ENCODE measurements at places on chromosomes 2 and 18.

DNA sequence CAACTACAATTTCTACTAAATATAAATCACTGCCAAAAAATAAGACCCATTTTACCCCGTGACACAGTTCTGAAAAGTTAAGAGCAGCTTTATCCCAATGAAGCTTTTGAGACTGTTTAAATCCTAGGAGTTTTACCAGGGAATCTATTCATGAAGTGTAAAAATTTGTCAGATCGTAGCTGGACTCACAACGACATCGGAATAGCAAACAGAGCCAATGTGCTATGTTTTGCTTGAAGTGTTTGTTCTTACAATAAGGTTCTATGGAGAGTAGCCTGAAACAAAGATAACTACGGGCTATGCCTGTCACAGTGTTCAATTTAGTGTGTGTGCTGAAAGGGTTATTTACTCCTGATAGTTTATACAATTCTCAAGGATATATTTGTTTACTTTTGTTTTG is 78.5 kb upstream of the L3MBTL4 start:
- no peak for DNase-seq

DNA sequence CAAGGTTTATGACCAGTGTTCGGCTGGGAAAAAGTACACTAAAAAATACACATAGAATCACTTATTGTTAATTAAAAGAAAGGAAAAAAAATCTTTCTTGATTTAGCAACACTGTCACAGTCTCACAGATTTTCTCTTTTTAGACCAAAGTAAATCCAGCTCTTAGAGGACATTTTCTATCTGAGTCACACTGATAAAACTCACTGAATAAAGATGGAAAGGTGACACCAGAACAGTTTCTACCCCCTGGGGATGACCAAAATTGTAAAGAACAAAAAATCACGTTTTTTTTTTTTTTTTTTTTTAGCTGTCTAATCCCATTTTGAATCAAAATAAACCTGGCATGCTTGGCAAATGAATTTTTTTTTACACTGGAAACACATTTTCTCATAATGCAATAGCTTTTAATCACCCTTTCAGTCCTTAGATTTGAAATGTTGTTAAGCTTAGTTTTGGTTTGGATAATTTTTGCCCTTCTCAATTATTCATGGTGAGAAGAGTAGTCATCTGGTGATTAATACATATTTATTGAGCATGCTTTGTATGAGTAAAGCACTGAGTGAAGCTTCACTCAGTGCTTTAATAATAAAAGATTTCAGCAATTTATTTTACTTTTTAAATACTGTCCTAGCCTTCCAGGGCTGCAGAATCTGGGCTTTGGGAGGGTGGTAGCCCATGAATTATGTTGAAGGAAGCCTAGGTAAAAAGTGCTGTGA is 886.3 kb downstream of the SLC4A3 start:
- no peak for DNase-seq

- no peak for DNase-seq
These were observed 65.0 kb upstream of the NYAP2 start for GRCh38 chr2:225334514-225334913.

- DNase-seq = no peak
These were observed 40.3 kb downstream of the RBMS1 start for GRCh38 chr2:160453111-160453820.

DNA sequence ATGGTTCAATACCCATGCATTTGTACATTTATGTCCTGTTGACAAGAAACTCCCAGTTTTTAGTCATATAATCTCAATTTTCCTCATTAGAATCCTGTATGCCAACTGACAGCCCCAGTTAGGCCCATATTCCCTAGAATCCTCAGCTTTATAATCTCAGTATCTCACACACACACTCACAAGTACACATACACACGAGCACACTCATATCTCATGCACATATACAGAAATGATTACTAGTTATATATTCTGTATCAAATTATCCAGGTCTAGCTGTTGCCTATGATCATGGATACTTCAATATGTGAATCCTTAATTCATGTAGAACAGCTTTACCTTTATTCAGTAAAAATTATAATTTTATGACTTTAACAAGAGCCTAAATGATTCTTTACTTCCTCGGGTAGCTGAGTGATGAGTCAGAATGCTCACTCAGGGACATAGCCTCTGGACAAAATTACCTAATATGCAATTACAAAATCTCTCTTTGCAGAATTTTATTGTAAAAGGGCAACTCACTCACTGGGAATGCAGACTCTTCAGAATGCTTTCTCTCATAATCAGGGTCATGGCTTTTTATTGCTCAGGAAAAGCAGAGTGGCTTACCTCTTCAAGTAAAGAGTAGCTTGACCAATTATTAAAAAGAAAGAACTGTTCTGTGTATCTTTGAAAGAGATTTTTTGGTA is 193.6 kb upstream of the PIK3C3 start:
- DNase-seq = no peak

GRCh38 chr18:62877411-62878221 is 162.3 kb downstream of the PHLPP1 start:
- DNase-seq = no peak

DNA sequence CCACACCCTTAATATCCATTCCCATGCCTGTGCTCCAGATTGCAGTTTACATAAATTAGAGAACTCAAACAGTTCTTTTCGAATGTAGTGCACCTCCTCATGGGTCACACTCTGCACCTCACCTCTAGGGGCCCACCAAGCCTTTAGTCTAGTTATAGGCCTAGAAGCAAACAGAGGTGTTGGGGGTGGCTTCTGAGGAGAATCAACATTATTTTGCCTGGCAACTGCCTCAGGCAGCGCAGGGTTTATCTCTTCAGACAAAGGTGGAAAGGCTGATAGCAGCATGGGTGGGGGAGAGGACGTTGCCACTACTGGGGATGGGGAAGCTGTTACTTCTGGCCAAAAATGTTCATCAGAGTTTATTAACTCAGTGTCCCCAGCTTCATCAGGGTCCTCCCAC is 5.0 kb upstream of the GYPC start:
- DNase-seq = no peak

DNA sequence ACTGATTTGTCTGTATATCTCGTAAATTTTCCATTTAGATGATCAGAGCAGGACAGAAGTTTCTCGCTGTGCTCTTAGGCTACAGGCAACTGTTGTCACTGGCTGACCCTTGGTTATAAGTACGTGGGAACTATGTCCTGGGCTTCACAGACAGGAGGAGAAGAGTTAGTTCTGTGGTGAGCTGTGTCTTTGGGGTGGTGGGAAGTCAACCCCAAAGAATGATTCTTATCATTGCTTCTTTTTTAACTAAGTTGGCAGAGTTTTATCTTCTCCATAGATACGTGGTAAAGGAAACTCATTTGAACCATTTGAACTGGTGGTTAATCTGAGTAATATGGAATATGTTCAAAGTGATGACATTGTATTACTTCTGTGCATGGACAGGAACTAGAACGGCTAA is 230.6 kb upstream of the EPAS1 start:
- no peak for DNase-seq

DNA sequence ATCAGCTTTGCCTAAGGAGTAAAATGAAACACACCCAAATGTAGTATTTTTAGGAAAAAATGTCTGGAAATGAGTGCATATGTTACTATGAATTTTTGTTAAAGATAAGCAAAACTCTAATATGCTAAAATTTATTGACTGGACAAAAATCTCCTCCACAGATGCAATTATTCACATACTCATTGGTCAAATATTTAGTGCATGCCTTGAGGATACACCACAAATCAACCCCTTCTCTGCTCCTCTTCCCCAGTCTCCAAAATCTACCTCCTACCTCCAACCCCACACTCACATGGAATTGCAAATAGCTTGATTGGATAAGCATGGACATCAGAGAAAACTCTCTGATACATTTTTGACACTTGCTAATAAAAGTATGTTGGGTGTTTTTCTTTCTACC is 95.6 kb upstream of the CDC42EP3 start:
- DNase-seq = no peak

DNA sequence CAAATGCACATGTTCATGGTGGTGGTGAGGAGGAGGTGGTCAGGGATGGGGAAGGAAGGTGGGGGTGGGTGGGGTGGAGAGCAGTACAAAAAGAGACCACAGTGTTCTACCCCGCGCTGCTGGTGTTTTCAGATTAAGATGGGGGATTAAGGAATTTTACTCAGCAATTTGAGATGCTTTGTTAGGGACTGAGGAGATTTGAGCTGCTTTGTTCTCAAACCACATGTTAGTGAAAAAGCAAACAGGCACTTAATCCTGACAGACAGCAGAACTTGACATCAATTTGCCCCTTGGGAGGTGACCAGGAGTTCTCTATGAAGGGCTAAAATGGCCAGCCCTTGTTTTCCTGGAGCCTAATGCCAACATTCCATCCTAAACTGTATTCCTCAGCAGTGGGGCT is 244.5 kb downstream of the MEIS1 start:
- no peak for DNase-seq

DNA sequence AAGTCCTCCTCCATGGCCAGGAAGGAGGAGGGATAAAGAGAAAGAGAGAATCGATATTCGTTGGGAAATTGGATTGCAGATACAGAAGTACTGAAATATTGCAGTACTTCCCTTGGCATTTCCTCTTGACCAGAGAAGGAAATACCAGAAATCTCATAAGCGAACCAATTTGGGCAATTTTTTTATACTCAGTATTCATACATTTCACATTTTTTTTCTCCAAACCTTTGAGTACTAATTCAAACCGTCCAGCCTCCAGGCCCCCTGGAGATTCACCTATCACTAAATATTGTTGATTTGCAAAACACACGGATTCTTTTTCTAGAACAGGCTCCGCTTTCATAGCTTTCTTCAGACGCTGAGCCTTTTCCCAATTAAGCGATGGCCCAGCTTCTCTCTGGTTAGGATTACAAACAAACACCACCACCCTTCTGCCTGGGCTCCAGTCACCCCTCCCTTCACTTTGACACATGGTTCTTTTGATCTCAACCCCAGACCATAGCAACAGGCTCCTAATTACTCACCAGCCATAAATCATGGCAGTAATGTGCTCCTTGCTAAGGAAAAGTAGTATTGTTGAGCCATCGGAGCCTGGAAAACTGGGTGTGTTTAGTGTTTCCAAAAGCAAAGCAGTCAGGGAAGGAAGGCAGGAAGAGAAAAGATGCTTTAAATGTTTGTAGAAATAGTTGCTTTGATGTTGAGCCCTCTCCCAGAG is 138.4 kb upstream of the CCDC68 start:
- DNase-seq = no peak

DNA sequence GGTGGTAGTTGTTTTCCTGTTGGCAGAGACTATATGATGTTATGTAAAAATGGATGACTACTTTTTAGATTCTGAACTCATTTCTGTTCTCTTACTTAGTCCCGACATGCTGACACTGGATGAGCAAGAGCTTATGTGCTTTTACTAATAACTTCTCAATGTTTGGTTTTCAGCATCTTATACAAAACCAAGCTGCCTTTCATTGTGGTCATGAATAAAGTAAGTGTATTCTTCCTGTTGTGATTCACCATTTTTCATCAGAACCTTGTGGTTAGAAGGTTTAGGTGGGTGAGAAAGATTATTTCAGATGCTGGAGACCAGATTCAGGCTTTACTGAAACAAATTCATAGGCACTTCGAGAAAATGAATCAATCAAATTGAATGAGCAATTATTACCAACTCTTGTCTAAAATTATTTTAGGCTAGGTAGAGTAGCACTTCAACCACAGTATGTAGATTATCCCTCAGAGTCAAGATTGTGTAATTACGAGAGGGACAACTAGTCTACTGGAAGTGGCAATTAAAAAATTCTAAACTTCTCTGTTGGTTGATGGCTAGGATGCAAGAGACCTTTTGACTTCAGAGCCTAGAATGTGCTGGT is 9.3 kb downstream of the GPN1 start:
- DNase-seq = no peak

- no peak for DNase-seq
These were observed 310.8 kb downstream of the ERBB4 start for GRCh38 chr2:212227755-212228154.
